ENCODE measurements at places on chromosomes 1 and 21.

DNA sequence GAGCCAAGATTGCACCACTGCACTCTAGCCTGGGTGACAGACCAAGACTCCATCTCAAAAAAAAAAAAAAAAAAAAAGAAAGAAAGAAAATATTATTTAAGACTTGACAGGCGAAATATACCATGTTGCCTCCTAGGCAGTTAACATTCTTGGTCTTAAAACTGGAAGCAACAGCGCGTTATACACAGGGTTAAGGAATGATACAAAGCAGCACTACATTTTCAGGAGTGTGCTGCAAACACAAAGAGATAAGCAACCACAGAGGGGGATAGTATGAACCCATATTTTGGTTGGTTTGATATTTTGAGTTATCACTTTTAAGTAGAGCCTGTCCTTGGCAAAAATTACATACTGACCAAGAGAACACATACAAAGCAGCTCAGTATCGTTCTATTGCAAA lies 25.1 kb downstream of the USP24 start:
- DNase-seq = no peak

DNA sequence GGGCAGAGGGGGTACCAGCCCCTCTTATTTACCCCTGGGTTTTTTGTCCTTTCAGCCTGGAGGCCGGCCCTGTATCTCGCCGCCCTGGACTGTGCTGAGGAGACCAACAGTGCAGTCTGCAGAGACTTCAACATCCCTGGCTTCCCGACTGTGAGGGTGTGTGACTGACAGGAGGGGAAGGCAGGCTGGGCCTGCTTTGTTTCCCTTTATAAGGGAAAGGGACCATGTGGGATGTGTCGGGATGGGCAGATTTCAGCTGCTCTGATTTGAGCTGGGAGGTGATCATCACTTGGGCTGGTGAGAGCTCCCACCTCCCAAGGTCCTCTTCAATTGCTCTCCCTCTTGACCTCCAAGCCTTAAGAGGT lies 11.7 kb downstream of the QSOX1 start:
- no peak for DNase-seq

GRCh38 chr1:2481885-2482284 lies 5.8 kb downstream of the PLCH2 start:
- no peak for DNase-seq

DNA sequence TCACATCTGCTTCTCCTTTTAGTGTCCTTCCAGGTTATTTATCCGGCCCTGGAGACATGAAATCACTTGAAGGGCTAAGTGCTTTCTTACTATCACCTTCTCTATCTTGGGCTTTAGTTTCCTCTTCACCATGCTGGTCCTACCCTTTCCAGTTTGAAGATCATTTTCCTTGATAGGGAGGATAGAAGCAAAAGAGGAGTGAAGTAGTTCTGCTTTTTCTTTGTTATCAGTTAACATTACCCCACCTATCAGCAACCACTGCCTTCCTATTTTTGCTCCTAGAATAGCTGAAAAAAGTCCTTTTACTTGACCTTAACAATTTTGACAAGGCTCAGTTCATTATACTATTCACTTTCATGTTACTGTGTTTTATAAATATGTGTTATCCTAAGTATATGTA lies 19.4 kb downstream of the RGL1 start:
- no peak for DNase-seq

GRCh38 chr1:3889936-3890335 lies 10.1 kb downstream of the C1orf174 start:
- no peak for DNase-seq

All from putamen (tissue), 1 donor.